ENCODE measurements at places on chromosomes 7 and 10. TPM values are rescaled to one million over a fixed set of nuclear protein-coding genes. Genes with fewer than 3 reads are reported as not detected.

- DNase-seq, result no peak
These were observed 61.7 kb downstream of the C10orf105 start for GRCh38 chr10:71657604-71658466.

DNA sequence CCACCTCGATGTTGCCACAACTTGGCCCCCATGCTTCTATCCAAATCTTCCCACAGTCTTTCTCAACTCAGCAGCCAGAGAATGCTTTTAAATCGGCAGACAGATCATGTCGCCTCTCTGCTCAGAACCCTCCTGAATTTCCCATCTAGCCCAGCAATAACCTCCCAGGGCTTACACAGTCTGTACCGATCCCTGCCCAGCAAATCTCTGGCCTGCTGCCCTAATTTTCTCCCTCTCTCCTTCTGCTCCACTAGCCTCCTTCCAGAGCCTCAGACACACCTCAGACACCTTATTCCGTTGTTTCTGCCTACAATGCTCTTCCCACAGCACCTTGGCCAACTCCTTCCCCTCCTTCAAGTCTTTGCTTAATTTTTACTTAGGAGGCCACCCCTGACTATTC lies 32.3 kb downstream of the MDH2 start:
- DNase-seq, result no peak

- no peak for DNase-seq
These were observed 4.0 kb downstream of the CDCA7L start for GRCh38 chr7:21941611-21942141.

RET gene
- not detected for total RNA-seq

- DNase-seq, result peak; percentile 4
These were observed 255.5 kb upstream of the CXCL12 start for GRCh38 chr10:44640429-44640828.

DNA sequence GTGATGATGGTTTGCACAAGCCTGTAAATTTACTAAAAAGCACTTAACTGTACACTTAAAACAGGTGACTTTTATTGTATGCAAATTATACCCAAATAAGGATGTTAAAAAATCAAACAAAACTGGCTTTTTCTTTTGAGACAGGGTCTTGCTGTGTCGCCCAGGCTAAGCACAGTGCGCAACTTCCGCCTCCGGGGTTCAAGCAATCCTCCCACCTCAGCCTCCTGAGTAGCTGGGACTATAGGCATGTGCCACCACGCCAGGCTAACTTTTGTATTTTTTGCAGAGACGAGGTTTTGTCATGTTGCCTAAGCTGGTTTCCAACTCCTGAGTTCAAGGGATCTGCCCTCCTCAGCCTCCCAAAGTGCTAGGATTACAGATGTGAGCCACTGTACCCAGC lies 77.7 kb downstream of the DNAJC1 start:
- DNase-seq, result no peak

- no peak for DNase-seq
These were observed 164.6 kb downstream of the AUTS2 start for GRCh38 chr7:69762821-69763352.

- DNase-seq, result no peak
These were observed 528.9 kb downstream of the MAGI2 start for GRCh38 chr7:78924581-78924980.

DNA sequence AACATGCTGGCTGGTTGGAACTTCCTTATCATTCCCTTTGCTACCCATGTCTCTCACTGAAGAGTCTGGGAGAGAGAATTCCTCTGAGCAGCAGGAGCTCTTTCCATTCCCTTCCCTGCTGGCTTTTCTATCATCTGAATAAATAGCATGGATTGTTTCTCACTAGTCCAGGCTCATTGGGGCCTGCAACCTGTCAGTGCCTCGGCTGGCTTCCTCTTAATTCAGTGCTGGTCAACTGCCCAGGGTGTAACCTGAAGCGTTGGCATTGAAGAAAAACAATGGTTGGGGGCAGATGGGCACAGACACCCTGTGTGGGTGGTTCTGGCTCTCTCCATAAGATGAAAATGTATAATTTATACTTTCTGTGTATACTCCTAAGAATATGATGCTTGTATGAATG lies 155.6 kb downstream of the ANLN start:
- DNase-seq, result no peak

TMEM270 gene
- not detected for total RNA-seq

- no peak for DNase-seq
These were observed 47.9 kb downstream of the IRF5 start for GRCh38 chr7:128985660-128986059.

DNA sequence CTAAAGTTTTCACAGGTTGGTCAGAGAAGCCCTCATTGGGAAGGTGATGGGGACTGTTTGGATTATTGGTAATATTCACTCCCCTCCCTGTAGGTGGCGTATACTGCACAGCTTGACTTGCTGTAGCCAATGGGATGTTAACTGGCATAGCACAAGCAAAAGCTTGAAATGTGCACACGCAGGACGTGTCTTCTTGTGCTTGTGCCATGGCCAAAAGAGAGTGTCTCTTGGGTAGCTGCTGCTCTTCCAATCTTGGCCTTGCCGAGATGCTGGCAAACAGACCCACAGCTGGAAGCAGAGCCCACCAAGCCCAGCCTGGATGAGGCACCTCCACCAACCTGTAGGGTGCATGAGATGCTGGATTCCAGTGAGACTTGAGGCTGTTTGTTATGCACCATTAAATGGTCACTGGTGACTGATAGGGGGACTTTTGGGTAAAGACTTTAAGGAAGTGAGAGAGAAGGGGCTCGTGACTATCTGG lies 266.0 kb downstream of the GRID1 start:
- no peak for DNase-seq

BNIP3 gene
- 40.1 TPM for total RNA-seq

DNA sequence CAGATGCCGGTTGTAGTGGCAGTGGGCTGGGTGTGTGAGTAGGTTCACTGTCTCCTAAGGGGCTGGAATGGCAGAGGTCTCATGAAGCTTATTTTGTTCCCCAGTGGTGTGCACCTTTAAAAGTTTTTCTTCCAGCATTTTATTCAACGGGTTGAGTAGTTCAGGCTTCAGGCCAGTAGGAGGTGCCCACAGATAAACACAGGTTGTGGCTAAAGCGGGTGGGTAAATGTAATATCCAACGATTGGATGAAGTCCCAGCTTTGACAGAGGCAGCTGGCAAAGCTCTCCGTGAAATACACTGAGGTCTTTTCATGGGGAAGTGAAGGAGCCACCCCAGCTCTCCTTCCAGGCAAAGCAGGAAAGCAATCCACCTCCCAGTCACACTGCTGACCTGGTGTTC lies 339.8 kb upstream of the LRRTM3 start:
- no peak for DNase-seq

PRPS1L1 gene
- not detected for total RNA-seq

CACNA2D1 gene
- 42.1 TPM for total RNA-seq

DNA sequence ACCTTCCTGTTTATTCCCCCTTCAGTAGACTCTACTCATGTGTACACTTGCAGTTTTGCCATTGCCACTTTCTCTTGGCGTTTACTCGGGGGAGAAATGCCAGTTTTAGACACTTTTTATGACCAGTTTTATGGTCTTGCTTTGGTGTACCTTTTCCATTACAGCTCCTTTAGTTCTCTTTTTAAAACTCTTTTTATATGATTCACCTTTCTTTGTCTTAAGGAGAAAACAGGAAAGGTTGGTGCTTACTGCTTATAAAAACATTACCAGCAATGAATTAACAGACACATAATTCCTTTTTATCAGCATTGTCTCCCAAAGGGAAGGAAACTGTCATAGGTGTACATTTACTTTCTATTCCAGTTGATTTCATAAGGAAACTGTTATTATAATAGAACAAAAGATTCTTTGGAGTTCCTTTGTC lies 11.9 kb downstream of the TSPAN13 start:
- peak; percentile 81 for DNase-seq

All from endothelial cell of umbilical vein (primary cell).